ENCODE measurements at places on chromosomes 13 and 19.

GRCh38 chr19:43372462-43372861, 19.0 kb downstream of the CD177 start:
- no peak for DNase-seq

DNA sequence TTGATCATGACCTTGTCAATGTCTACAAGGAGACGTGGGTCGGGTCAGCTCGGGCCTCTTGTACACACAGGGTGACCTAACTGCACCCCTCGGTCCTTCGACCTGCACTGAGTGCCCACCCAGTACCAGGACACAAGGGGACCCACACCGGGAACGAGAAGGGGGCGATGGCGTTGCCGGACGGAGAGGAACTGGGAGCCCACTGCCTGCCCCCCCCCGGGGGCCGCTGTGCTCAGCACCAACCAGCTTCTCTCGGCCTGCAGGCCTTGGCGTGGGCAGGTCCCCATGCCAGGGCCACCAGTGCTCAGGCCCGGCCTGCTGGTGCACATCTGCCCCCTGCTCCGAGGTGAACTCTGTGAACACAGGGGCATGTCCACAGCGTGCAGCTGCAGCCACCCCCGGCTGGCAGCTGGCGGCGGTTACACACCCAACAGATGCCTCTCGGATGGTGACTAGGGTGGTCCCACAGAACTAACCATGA, 14.1 kb downstream of the CFD start:
- DNase-seq: no peak

DNA sequence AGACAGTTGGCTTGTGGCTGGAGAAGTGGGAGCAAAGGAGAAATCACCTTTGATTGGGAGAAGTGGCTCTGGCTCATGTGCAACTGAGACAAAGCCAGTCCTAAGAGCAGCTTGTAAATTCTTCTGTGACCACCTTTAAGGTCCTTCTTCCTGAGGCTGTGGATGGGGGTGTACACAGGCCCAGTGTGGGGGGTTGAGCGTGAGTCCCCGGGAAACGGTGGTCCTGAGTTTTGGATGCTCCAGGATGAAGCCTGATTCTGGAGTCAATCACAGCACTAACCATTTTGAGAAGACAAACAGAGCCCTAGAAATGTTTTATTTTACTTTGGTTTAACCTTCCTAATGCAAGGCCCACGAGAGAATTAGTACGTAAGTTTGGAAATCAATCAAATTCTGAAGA, 3.9 kb upstream of the CEBPA start:
- DNase-seq: no peak

DNA sequence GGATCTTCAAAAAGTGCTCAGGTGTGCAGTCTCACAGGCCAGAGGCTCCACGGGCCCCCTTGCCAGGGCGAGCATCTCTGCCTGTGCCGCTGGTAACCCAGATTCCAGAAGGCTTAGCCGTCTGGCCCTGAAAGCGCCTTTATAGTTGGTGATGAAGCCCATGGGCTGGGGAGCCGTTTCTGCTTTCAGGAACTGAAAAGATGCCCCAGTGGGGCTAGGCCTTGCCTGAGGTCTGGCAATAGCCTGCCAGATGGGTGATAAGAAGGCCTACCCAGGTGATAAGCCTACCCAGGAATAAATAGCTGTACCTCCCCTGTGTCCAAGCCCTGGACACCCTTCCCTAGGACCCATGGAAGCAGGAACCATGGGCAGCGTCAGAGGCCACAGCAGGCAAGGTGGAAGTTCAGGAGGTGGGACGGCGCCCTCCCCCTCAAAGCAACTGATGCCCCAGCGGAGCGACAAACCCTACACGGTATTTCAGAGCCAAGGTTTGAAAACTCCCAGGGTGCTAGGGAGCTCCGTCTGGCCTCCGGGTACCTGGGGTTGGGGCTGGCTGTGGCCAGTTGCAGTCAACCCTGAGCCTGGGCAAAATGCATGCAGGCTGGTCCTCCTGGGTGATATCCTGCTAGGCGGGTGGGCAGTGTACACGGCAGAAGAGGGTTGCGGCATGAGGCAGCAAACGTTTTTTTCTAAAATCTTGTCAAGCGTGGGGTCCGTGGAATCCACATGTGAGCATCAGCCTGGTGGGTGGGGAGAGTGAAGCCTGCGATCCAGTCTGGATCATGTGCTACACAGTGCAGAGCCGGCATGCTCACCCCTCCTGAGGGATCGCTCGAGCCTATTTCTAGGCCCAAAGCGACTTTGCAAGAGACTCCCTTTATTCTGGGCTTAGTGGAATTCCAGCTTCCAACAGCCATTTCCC, 45.3 kb downstream of the ACTN4 start:
- no peak for DNase-seq

GRCh38 chr13:86788616-86789015, 882.6 kb upstream of the SLITRK5 start:
- DNase-seq: no peak

DNA sequence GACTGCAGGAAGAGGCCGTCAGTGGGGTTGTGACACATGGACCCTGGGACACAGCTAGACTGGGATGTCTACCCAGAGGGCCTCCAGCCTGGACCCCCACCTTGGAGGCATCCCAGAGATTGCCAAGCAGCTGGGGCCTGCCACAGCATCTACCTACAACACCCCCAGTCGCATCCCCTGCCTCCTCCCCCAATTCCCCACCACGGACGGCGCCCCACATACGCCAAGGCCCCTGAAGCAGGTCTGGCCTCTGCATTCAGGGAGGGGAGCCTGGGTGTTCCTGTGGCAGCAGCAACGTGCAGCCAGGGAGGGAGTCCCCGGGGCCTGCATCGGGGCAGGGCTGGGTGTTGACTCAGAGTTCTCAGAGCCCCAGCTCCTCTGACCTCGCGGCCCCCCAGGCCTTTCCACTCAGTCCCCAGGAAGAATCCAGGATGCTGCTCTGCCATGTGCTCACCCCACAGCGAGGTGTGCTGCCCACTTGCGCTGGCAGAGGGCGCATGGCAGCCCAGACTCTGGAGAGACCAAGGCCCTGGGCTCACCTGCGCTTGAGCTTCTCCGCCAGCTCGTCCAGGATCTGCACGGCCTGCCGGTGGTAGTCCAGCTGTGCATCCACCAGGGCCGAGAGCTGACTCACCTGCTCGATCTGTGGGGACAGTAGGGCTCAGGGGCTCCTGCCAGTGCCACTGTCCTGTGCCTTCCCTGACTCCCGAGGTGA, 19.6 kb downstream of the MPND start:
- DNase-seq: peak; percentile 25

DNA sequence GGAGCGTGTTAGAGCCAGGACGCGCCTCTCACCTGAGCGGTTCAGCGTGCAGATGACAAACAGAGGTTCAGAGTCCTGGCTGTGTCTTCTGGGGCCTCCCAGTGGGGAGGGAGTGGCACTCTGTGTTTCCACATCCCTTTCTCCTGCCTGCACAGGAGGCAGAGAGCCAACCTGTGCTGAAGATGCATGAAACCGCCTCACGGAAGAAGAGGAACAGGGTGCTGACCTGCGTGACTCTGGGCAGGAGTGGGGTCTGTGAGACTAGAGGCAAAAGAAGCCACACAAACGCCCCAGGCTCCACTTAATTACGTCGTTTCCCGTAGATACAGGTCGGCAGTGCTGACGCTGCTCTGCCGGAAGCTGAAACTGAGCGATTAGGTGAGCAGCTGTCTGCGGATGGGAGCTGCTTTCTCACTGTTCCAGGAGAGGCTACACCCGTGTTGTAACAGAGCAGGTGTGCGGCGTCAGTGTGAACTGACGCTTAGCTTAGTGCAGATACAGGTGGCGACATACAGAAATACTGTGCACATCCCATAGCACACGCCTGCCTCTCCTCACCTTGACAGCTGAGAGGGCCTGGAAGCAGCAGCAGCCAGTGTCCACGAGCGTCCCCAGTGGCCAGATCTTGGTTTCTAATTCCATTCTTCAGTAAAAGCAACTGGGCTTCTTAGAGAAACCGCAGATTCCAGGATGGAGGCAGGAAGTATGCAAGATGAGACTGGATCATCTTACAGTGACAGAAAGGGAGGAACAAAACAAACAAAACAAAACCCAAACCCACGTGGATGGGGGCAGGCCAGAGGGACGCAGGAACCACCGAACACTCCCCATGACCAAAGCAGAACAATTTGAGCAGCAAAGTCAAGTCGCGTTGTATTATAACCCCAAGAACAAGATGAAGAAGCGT, 37.7 kb upstream of the MCF2L start:
- DNase-seq: peak; percentile 92

DNA sequence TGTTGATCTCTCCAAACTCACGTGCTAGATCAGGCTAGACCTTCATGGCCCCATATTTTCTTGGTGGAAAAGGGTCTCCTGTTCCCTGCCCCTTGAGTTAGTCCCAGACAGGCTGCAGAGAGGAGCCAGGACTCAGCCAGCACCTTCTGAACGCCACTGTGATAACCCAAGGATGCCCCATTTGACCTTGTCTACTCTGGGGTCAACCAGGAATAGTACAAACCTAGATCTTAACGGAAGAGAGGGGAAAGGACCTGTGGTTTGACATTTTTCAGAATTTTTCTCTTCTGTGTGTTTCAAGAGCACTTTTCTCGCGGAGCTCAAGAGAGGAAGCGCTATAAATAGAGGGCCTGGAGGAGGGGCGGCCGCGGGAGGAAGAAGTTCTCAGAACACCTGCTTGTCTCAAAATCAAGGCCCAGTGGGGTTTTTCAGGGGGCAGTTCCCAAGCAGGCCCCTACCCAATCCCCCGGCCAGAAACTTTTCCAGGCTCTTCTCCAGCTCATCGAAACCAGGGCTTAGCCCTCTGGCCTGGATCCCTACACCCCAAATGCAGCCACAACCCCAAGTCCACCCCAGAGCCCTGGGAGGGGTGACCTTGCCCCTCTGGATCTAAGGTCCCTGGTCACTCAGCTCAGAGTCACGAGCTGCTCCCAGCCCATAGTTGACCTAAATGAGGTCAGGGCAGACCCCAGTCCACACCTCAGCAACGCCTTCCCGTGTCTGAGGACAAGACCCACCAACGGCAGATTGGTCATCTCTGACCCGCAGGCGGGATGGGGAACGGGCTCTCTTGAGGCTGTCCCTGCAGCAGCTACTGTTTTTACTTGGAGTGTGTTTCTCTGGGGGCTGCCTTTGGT, 75.6 kb upstream of the TM9SF2 start:
- DNase-seq: no peak

DNA sequence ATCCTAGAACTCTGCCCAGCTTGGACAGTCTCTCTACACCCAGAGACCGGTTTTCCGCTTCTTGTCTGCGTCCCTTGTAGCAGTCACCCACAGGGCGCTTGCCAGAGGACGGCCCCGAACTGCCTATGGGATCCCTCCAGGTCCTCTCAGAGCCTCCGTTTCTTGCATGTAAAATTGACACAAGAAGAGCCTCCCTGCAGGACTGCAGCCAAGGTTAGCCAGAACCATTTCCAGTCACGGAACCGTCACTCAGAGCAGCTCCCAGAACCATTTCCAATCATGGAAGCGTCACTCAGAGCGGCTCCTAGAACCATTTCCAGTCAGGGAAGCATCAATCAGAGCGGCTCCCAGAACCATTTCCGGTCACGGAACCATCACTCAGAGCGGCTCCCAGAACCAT, 65.5 kb downstream of the ATP11A start:
- DNase-seq: no peak

DNA sequence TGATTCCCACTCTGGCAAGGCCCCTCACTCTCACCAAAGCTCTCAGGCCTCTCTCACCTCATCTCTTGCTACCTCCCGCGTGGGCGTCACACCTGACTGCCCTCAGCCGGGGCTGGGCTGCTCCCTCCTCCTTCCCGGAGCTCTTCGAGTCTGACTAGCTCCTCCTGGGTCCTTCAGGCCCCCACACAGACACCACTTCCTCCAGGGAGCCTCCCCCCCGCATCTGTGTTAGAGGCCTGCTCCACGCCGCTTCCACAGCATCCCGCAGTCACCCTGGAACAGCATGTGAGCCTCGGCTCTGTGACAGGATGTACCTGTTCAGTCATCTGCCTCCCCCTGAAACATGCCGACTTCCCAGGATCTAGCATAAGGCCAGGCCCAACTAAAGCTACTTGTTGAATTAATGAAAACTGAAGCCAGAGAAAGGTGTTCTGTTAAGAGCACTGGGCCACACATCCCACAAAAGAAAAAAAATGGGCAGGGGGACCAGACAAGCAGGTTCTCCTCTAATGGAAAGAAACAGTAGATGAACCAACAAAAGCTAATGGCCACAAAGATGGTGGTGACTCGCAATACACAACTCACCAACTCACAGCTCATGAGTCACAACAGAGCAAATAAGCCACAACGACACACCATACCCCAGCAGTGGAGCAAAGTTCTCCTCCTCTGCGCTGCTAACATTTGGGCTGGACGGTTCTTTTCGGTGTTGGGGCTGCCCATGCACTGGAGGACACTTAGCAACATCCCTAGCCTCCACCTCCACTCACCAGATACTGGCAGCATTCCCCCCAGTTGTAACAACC, 3.0 kb downstream of the PPP6R1 start:
- DNase-seq: no peak

DNA sequence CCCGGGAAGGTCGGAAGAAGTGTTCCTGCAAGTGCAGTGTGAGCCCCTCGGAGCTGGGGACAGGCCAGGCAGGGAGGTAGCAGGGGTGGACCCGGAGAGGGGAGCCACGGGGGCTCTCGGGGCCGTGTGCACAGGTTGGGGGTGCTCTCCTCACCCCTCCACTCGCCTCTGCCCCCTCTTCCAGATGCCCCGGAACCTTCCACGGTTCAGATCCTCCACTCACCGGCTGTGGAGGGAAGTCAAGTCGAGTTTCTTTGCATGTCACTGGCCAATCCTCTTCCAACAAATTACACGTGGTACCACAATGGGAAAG, 9.0 kb downstream of the CD22 start:
- no peak for DNase-seq

- no peak for DNase-seq
Measured at GRCh38 chr19:17963936-17964691, 2.8 kb upstream of the KCNN1 start.

GRCh38 chr19:50238043-50238442, 34.6 kb downstream of the MYH14 start:
- DNase-seq: no peak

DNA sequence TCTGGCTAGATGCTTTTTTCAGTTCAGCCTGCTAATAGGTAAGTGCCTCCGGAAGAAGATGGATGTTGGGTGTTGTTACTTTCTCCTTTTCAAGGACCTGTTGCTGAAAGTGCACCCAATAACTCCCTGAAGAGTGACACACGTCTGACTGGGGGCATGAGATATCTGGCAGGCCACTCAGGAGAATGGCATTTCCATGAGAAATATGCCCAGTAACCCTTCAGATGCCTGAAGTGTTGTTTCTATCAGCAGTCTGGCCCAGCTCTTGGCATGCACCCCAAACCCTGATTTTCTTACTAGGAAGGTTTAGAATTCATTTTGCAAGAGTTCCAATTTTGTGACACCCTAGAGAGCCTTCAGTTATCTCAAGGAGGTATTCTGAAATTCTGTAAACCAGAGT, 71.5 kb downstream of the ARHGAP35 start:
- DNase-seq: no peak
